ENCODE measurements at places on chromosomes 1 and 21. TPM values are rescaled to one million over a fixed set of nuclear protein-coding genes. Genes with fewer than 3 reads are reported as not detected.

Gene RGS18
- not detected for total RNA-seq

Gene F13B
- total RNA-seq: not detected

Gene KCTD3
- 32.6 TPM for total RNA-seq

Gene SHE
- 0.16 TPM for total RNA-seq

Gene IRF2BP2
- total RNA-seq: 75.7 TPM

Gene CXADR
- total RNA-seq: 12.0 TPM

Gene PTGFR
- total RNA-seq: not detected

Gene EPHB2
- total RNA-seq: 39.2 TPM
